ENCODE measurements at places on chromosomes 7 and 10.

GRCh38 chr10:97081621-97082235 is 104.0 kb downstream of the SLIT1 start:
- DNase-seq, result peak; percentile 54

GRCh38 chr7:14233868-14234369 is 244.5 kb upstream of the ETV1 start:
- no peak for DNase-seq

- DNase-seq, result no peak
Observed at GRCh38 chr7:83655951-83656556, 7.1 kb upstream of the SEMA3E start.

DNA sequence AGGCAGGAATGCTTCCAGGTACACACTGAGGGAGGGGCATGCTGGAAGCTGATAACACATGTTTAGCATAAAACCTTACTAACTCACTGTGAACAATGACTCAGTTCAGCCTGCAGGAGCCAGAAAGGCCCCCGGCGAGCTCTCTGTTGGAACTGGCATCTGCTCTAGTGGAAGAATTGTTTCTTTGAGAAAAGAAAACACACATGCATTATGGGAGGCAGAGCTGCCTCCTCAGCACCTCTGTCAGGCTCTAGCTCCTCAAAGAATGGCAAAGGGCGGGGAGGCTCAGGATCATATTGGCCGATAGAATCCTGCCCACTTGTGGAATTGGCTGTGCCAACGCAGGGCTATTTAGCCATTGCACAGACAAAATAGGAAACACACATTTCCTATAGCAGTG is 338.3 kb downstream of the CXCL12 start:
- DNase-seq, result no peak

- DNase-seq, result no peak
Observed at GRCh38 chr10:44459671-44460070, 74.8 kb upstream of the CXCL12 start.

DNA sequence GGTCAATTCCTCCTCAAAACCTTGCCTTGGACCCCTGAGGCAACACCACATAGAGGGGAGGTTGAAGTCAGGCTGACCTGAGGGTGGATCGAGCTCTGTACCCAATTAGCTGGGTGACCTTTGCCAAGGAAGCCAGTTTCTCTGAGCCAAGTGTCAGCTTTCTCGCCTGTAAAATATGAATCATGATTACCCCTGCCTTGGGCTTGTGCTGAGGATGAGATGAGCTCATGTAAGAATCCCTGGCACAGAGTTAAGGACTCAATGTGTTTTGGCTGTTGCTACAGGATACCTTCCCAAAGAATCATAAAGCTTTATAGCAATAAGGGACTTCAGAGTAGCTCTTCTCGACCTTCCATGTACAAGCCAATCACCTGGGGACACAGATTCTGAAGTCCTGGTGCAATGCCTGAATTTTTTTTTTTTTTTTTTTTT is 43.5 kb upstream of the CACUL1 start:
- no peak for DNase-seq

- no peak for DNase-seq
Observed at GRCh38 chr10:91838199-91838598, 40.0 kb downstream of the TNKS2 start.

All from NT2/D1 (cell line).